ENCODE measurements at places on chromosomes 16 and 17.

- no peak for DNase-seq
Observed at GRCh38 chr16:22663389-22664064, 150.4 kb upstream of the HS3ST2 start.

DNA sequence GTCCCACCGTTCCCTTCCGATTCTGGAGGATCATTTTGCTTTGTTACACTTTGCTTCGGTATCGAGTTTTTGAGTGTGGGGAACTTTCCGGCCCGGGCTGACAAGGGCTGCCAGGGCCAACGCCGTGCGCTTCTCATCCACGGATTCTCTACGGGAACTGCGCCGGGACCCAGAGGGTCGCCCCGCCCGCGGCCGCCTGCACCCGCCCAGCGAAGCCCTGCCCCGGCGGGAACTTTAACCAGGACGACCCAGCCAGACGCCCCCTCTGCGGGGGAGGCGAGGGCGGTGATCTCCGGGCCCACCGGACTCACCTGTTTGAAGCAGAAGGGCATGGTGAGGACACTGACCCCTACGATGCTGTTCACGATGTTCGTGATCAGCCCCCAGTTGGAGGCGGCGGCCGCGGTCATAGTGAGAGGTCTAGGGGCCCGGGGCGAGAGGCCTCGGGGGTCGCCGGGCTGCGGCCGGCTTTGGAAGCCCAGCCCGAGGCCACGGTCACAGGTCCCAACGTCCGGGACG, 536 bp downstream of the SLC38A10 start:
- DNase-seq: no peak

- DNase-seq: no peak
Observed at GRCh38 chr16:50365791-50366575, 2.8 kb downstream of the BRD7 start.

GRCh38 chr16:84897911-84898377, 78.2 kb downstream of the CRISPLD2 start:
- no peak for DNase-seq

GRCh38 chr16:76297941-76298340, 20.7 kb downstream of the CNTNAP4 start:
- no peak for DNase-seq

- no peak for DNase-seq
Observed at GRCh38 chr17:29909236-29910003, 20.6 kb downstream of the SSH2 start.

DNA sequence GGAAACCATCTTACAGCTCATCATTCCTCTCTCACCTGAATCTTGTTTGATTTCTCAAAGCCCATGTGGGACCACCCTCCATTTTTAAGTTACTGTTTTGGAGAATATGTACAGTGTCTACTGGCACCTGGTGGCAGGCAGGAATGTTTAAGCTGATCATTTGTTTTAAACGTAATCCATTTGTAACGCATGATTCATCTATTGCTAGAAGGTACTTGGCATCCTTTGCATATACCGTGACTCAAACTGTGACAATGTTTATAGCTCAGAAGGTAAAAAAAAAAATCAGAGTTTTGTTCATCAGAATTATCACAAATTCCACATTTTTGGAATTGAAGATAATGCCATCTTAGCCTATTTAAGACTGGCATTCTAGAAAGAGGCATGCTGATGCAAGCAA, 1007.5 kb upstream of the EEF2KMT start:
- no peak for DNase-seq

DNA sequence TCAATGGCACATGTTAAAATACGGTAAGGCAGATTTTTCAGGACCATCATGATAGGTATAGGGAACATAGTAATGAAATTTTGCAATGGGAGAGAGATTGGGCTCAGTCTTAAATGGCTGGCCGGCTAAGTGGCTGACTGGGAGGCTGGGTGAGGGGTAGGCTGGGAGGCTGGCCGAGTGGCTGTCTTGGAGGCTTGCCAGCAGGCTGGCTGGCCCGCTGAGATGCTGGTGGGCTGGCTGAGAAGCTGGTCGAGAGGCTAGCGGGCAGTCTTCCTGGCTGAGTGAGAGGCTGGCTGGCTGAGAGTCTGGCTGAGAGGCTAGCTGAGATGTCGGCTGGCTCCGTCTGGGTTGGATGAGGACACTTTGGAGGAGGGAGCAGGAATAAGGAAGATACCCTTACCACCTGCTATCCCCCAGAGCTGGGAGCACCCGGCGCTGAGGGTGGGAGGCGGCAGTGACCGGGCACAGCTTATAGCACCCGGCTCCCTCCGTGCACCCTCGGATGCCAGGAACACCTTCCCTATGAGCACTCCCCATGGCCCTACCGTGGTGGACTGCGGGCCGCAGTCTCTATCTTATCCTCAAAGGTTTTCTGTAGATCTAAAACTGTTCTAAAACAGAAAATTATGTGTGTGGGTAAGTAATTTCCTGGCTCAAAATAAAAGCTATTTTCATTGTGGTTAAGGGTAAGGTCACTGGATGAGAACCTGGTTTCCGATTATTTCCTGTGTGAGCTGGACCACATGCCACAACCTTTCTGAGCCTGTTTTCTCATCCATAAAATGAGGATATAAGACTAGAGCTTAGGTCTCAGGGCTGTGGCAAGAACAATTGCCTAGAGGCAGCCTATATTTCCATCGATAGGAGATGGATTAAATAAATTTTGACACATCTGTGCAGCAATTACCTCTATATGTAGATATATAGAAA, 34.5 kb upstream of the TMC5 start:
- DNase-seq: no peak

- DNase-seq: no peak
Observed at GRCh38 chr17:39205112-39205526, 5.0 kb downstream of the RPL19 start.

DNA sequence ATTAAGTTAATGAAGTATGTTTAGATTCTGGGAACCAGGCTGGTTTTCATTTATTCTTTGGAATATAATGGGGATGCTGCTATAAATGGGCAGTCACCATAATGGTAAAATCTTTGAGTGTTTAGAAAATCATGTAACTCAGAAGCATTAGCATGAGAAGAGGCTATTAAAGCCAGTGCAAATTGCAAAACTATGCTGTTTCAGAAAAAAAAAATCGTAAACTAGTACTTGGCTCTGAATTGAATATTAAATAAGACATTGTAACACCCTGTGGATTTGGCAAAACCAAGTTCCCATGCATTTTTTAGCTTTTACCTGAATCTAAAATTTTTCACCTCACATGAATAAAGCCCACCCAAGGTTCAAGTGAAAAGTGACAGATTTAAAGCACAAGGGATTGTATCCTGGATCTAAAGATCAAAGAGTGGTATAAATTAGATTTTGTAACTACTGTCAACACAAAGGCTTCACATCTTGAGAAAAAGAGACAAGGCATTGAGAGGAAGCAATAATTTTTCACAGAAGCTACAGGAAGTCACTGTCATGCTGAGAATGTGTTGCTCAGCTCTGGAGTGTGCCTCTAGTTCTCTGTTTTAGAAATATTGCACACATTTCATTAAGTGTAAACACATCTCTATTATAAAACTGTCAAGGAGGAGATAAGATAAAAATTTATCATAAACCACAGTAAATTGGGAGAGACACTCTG, 142.2 kb downstream of the ABCA8 start:
- DNase-seq: no peak

GRCh38 chr17:82959990-82960418, 119.4 kb upstream of the METRNL start:
- DNase-seq: no peak

DNA sequence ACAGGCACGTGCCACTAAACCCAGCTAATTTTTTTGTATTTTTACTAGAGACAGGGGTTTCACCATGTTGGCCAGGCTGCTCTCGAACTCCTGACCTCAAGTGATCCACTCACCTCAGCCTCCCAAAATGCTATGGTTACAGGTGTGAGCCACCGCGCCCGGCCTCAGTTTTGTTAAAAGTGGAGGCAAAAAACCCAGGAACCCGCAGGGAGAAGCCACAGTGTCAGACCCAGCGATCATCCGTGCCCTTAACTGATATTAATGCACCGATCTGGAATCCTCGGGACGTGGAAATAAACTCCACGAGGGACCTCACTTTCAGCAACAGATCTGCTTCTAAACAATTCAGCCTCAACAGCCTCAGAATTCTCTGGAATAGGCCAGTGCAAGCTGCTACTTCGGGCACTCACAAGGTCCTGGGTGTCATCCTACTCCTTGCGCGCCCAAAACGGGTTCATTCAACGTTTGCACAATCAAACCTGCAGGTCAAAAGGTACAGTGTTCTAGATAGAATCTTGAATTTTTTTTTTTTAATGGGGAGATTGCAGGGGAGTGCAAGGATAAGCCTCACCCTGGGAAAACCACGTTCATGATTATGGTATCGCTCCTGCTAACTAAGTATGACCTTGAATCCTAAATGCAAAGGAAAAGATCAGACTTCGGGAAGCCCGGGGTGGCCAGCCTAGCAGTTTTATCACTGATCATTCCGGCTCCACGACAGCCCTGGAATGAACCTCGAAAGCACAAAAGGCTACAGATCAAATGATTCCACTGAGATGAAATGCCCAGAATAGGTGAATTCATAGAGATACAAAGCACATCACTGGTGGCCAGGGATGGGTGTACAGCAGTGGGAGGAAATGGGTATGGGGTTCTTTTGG, 22.4 kb downstream of the LITAF start:
- peak; percentile 54 for DNase-seq

DNA sequence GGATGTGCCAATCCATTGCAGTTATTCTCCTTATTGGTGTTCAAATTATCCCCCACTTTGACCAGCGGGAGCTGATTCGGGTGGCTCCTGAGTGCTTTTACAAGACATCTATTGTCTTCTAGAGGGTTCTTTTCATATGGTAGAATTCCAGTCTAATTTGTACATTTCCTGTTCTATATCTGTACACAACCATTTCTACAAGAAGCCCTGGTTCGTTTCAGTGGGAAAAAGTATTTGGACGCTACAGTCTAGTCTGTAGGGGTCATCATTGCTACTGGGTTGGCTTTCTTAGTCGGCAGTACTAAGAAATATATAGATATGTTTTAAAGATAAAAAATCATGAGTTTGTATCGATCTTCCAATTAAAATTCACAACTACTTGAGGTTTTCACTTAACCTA, 262.6 kb downstream of the MAP2K6 start:
- no peak for DNase-seq

DNA sequence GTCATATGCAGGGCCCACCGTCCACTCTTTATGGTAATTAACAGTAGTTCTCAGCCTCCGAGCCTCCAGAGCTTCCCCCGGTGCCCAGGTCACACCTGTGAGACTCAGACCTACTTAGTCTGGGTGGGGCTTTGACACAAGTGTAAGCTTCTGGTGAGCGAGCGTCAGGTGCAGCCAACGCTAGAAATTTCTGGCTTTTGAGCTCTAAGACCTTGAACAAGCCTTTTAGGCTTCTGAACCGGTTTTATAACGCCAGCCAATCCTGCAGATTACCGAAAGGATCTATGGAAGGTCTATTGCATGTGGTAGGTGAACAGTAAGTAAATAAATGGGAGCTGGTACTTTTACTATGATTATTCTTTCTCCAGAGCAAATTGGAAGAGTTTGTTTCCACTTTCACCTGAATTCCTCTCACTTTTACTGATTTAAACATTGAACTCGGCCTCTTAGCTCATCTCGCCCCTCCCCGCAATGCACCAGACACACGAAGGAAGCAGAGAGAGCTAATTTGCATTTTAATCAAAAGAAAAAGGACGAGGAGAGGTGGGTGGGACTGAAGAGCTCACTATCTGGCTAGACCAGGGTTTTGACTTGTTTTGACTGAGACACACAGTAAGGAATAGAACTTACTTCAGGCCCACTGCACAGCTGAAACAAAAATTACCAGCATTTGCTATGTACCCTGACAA, 47.1 kb downstream of the ABAT start:
- no peak for DNase-seq

GRCh38 chr17:76173474-76173873, 32.4 kb upstream of the FOXJ1 start:
- DNase-seq: no peak

GRCh38 chr16:77881355-77882030, 93.1 kb downstream of the VAT1L start:
- DNase-seq: no peak

DNA sequence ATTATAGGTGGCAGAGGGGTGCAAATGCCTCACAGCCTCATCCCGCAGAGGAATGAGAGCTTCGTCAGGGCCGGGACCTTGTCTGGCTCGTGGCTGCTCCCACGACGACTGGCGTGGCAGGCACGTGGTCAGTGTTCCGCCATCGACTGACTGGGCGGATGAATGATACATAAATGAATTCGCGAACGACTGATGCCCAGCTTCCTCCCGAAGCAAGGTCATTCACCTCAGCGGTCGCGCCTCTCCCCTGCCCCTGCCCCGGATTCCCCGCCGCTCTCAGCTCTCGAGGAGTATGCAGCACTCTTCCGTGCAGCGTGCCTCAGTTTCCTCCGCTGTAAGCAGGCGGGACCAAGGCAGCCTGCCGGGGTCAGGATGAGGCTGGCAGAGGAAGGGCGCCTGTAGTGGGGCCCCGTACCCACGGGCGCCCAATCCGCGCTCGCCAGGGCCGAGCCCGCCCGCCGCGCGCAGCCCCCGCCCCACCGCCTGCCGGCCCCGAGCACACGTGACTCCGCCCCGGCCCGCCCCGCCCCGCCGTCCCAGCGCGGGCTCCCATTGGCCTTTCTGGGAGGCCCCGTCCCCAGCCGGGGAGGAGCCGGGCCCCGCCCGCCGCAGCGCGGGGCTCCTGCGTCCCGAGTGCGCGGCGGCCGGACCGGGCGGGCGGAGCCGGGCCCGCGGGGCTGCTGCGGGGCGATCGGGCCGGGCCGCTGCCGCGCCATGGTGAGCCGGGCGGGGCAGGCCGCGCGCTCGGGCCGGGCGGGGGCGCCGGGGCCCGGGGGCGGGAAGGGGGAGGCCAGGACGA, at the start of gene SNN:
TSS of gene SNN (plus strand) at position 632 of the 799 bp plus-strand sequence. CDS start 7,605 bp downstream, outside the sequence.
- DNase-seq: peak; percentile 86

DNA sequence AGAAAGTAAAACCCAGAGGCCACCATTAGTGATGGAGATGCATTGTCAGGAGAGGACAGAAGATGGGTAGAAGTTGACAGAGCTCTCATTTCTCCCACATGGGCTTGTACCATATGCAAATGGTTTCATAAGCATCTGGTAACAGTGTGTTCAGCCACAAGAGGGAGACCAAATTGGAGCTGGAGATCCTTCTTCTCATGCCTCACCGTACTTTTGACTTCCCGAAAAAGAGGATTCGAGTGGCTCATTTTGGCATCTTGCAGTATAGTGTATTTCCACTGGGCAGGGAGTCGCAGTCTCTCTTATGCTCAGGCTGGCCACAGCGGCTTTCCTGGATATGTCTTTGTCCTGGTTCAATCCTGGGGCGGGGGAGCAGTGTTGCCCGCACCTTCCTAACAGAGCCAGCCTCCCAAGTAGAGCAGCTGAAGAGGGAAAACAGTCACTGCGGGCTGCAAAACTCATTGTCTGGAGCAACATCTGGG, 23.8 kb downstream of the TBC1D3B start:
- no peak for DNase-seq

- no peak for DNase-seq
Observed at GRCh38 chr17:39252788-39253460, 27.2 kb upstream of the STAC2 start.

DNA sequence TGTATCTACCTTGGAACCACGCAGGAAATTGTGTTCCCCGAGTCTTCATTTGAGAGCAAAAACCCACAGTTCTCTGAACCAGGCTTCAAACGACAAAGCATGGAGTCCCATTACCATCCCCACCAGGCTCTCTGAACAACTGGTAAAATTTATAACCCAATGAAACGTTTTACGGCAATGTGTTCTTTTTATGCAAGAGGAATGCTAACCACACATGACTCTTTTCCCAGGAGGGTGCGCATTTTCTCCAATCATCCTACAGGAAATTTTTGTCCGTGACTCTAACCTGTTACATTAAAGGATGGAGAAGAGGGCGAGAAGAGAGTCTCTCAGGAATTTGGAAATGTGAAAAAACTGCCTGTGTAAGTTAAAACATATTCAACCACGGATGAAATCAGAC, 17.8 kb downstream of the STX8 start:
- DNase-seq: no peak

GRCh38 chr16:69469807-69470561, 45.6 kb downstream of the CYB5B start:
- DNase-seq: no peak

All from natural killer cell treated with Interleukin-12 subunit alpha and Interleukin-12 subunit beta and Interleukin-15 and Interleukin-18, amount 100 ng/mL, for 72 hours (primary cell).